ENCODE measurements at places on chromosomes 7 and 10.

DNA sequence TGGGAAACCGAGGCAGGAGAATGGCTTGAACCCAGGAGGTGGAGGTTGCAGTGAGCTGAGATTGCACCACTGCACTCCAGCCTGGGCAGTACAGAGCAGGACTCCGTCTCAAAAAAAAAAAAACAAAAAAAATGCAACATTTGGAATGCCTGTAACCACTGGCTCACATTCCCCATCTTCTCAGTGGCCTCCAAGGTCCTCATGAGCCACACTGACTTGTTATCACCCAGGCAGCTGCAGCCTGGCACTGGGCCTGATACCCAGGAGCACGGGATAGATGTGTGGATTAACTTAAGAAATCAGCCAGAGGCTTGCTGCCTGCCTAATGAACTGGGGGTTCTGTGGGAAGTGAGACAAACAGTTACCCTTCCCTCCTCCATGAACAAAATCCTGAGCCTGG is 23.0 kb downstream of the JCAD start:
- DNase-seq: no peak

DNA sequence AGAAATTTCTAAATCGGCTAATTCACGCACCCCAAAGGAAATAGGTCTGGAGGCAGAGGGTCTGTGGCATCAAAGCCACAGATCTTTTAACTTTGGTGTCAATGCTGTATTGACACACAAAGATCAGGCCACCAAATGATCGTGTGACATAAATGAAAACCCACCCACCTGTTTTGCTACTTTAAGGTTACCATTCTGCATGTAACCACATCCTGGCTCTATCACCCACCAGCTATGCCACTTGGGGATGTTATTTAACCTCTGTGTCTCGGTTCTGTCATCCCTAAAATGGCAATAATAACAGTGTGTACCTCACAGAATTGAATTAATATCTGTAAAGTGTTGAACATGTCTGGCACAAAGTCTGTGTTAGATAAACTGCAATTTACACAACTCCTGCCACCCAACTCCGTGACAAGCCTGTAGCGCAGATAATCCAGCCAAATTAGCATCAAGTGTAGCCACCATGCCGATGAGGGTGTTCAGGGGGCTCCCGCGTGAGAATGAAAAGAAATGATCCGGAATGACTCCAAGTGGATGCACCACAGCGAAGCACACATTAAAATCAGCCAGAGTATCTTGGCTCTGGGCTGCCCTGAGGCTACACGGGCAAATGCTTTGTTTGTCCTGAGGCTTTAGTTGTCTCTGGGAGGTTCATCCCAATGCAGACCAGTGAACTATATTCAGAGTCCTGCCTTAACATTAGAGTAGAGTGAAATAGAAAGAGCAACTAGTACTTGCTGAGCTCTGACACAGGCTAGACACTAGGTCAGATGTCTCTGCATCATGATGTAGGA is 158.4 kb upstream of the NEBL start:
- no peak for DNase-seq

DNA sequence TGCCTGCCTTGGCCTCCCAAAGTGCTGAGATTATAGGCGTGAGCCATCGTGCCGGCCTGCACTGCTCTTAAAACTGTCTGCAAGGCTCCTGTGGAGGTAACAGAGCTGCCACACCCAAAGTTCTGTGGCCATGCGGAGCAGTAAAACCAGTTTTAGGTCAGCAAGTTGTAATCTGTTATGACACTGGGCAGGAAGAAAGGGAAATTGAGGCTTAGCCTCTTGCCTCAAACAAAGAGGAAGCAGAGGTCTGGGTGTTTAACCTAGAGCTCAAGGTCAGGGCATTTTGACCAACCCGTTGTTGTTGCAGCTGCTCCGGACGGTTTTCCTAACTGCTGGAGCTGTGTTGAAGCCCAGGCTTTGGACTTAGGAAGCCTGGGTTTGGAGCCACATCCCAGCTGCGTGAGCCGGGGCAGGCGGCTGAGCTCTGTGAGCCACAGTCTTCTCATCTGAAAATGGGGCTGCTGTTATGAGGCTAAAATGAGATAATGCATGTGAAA is 7.4 kb upstream of the RRP12 start:
- DNase-seq: no peak

DNA sequence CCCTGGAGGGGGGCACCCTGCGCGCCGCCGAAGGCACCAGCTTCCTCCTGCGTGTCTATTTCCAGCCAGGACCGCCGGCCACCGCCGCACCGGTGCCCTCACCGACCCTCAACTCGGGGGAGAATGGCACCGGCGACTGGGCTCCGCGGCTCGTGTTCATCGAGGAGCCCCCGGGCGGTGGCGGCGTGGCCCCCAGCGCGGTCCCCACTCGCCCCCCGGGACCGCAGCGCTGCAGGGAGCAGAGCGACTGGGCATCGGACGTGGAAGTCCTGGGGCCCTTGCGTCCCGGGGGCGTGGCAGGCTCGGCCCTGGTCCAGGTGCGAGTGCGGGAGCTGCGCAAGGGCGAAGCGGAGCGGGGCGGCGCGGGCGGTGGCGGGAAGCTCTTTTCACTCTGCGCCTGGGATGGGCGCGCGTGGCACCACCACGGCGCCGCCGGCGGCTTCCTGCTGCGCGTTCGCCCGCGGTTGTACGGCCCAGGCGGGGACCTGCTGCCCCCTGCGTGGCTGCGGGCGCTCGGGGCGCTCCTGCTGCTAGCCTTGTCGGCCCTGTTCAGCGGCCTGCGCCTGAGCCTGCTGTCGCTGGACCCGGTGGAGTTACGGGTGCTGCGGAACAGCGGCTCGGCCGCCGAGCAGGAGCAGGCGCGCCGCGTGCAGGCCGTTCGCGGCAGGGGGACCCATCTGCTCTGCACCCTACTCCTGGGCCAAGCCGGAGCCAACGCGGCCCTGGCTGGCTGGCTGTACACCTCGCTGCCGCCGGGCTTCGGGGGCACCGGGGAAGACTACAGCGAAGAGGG is 594 bp downstream of the CNNM1 start:
- DNase-seq: no peak

GRCh38 chr7:155051355-155051754 is 18.8 kb upstream of the HTR5A start:
- no peak for DNase-seq

DNA sequence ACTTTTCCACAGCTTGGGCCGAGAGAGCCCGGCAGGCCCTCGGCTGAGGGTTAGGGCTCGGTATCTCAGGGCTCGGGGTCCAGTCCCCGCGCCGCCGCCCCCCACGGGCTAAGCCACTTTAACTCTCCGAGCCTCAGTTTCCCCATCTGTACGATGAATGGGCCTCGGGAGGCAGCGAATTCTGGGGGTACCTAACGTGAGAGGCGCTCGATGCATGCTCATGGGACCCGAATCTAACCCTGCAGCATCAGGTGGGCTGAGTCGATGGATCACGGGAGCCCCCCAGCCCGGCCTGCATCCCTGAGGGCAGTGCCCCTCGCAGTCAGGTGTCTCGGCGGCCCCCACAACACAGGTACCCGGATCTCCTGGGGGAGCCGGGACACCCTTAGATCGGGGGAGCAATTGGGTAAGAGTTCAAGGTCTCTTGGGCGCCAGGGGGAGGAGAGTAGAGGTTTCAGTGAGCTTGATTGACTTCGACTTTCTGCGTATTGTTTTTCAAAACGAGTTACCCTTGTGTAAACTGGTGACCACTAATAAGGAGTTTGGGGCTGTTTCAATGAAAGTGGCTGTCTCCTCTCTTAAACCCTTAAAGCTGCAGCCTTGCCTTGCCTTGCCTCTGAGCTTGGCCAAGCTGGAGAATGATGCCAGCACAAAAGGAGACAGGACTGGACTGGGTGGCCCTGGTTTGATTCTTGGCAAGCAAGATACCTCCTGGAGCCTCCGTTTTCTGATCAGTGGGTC is 631 bp downstream of the POR start:
- DNase-seq: peak; percentile 13

DNA sequence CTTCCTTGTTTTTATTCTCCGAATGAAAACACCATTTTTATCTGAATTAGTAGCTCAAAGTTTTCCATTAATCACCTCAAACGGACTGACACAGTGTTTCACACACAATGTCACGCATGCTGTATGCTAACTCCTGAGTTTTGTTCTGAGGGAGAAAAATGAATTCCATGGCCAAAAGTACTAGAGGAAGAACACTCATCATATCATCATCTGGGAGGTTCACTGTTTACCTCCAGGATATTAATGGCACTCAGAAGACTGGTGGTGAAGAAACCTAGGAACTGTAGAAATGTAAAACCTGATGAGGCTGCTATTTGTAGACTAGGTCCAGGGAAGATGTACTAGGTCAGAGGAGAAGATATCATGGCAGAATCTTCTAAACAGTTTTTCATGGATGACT is 395.6 kb upstream of the ETV1 start:
- DNase-seq: no peak

- no peak for DNase-seq
Measured at GRCh38 chr7:73770002-73770859, at the start of gene CLDN3. Gene CLDN3 (minus strand): TSS chr7:73770270. CDS start chr7:73770049, 221 bp downstream.

DNA sequence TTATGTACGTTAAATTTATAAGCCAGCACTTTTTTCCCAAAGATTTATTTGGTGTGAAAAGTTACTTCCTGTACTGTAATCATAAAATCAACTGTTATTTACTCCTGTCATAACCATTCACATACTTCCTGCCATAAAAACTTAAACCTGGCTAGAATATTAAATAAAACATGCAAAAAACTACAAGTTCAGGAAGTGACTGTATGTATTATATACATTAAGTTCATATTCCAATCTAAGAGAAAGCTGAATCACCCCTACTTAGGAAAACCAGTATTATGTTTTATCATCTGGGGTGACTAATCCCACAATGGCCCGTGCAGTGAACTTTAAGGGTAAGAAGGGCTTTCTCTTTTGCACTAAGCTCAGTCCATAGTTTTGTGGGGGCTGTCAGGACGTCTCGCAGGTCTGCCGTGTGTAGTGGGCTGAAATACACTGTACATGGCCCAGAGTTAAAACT is 183.7 kb upstream of the KLF14 start:
- peak; percentile 38 for DNase-seq

DNA sequence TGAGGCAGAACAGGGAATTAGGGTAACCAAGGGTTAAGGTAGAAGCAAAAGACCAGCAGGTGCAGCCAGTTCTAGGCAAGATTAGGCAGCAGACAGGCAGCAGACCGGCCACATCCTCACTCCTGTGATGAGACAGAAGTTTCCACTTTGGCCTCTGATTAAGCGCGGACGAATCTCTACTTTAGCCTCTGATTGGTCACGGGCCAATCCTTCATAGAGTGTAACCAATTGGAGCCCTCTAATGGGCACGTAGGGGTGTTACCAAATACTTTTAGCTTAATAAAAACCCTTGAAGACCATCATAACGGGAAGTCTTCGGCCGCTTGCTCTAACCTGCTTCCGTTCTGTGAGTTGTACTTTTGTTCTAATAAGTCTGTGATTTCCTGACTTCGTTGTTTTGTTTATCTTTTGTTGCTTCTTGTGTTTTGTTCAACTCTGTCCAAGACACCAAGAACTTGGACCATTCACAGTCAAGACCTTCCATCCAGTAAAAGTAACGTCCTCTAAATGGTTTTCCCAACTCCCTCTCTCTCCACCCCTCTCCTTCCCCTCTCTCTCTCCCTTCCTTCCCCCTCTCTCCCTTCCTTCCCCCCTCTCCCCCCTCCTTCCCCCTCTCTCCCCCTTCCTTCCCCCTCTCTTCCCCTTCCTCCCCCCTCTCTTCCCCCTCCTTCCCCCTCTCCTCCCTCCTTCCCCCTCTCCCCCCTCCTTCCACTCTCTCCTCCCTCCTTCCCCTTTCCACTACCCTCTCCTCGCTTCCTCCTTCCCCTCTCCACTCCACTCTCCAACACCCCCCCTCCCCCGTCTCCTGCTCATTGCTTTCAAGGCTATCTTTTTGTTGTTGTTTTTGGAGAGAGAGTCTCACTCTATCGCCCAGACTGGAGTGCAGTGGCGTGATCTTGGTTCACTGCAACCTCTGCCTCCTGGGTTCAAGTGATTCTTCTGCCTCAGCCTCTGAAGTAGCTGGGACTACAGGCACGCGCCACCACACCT is 13.2 kb upstream of the MALSU1 start:
- no peak for DNase-seq

DNA sequence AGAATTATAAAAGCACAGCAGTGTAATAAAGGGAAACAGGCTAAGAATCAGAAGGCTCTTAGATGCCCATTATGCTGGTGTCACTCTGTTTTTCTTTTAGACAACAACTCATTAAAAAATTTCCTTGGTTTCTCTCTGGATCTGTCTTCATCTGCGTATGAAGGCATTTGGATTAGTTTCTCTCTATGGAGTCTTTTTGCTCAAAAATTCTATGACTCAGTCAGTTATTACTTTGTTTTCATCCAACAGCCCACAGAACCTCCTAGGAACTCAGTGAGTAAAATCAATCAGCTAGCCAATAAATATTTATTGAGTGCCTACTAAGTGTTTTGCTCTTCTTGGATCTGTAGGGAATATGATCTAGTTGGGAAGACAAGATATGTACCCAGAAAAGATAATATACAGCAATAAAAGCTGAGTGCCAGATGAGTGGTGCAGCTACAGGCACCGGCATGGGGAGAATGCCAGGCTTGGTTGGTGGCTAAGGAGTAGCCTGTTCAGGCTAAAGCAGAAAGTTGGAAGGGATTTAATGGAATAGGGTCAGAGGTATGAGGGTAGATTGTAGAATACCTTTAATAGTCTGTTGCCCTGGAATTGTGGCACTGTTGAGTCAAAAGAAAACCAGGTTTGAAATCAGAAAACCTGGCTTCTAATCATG is 156.2 kb downstream of the LRRC4 start:
- no peak for DNase-seq

DNA sequence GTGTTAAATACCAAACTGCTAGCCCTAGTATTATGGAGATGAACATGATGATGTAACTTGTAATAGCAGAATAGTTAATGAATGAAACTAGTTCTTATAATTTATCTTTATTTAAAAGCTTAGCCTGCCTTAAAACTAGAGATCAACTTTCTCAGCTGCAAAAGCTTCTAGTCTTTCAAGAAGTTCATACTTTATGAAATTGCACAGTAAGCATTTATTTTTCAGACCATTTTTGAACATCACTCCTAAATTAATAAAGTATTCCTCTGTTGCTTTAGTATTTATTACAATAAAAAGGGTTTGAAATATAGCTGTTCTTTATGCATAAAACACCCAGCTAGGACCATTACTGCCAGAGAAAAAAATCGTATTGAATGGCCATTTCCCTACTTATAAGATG is 33.2 kb downstream of the SIRT1 start:
- DNase-seq: no peak

GRCh38 chr10:98675902-98676301 is 229.2 kb upstream of the HPS1 start:
- no peak for DNase-seq

- no peak for DNase-seq
Measured at GRCh38 chr7:148847815-148848734, 36.0 kb downstream of the EZH2 start.

DNA sequence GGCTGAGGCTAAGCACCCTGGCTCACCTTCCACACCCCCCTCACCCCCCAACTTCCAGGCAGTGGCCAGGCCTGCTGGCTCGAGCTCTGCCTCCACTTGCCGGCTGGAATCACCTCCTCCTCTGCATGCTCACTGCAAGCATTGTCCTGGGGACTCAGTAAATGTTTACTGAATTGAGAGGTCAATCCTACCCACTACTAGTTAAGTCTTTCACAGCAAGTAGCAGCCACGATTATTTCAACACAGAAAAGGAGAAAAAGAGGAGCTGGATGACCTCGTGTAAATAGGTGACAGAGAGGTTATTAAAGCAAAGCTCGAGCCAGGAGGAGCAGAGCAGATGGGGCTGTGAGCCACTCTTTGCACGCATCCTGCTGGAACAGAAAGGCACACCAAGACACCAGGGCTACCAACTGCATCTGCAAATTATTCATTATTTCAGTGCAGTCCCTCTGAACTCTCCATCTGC is 32.1 kb downstream of the HIPK2 start:
- no peak for DNase-seq
